Activated T-helper 2 cell treated with anti-CD3 and anti-CD28 coated beads, Interferon-gamma antibody, Interleukin-2, Interleukin-4, amounts not matched to agents 10 μg/mL and 5 μg/mL and 100 μg/mL, durations not matched to agents 14 hours and 24 hours and 36 hours (primary cell): ENCODE measurements at places on chromosomes 3 and 15.

GRCh38 chr15:32869776-32870175 lies 152.0 kb downstream of the GREM1 start:
- no peak for DNase-seq

GRCh38 chr3:70020906-70021660 lies 21.6 kb downstream of the SAMMSON start:
- no peak for DNase-seq

- no peak for DNase-seq
Observed at GRCh38 chr3:25903371-25904129, 113.7 kb downstream of the OXSM start.

DNA sequence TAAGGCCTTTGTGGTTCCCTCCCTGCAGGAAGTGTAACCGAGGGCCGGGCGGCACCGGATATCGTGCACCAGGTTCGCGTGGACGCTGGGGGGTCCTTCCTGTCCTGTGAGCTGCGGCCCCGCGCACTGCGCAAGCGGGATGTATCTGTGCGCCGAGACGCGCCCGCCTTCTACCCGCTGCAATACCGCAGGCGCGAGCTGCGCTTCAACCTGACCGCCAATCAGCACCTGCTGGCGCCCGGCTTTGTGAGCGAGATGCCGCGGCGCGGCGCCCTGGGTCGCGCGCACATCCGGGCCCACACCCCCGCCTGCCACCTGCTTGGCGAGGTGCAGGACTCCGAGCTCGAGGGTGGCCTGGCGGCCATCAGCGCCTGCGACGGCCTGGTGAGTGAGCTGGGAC lies 35.9 kb downstream of the SAXO2 start:
- DNase-seq: peak; percentile 44

DNA sequence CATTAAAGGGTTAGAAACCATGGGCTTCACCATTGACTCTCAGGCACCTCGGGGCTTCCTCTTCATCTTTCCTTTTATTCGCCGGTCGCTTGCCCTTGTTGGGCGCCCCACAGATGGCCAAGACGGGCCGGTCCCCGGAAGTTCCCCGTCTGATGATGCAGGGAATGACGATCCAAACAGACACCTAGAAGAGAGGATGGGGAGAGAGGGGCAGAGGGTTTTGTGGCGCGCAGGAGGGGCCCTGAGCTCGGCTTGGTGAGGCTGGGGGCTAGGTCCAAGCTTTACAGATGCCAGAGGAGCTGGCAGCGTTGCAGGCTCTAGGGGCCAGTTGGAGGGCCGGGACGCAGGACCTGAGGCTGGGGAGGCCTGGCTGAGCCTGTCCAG lies 532 bp upstream of the ESYT3 start:
- DNase-seq: no peak

DNA sequence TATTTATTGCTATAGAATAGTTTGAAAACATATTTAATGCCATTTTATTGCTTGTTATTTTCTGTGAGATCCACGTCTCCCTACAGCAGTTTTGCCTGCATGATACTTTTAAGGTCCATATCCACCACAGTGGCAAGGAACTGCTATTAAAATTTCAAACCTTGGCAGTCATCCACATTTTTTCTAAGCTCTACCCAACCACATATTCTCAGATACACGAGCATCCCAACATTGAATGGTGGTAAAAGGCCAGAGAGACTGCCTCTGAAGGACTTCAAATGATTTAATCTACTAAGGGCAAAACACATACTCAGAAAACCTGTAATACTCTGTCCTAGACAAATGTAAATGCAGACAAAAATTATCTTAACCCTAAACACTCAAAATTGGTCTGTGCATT lies 173.1 kb downstream of the ERC2 start:
- DNase-seq: no peak

DNA sequence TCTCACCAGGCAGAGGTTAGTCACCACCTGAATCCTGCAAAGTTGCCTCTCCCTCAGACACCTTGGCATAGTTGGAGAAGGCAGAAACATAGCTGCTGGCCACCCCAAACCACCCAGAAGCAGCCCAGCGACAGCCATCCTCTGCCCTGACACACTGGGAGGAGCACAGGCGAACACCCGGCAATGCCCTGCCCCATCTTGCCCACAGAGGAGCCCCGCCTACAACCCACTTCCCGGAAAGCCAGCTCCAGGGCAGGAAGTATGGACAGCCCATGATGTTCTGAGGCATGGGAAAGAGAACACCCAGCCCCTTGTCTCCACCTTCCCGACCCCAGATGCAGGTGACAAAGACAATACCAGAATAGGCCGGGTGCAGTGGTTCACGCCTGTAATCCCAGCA lies 12.6 kb upstream of the SHISA5 start:
- DNase-seq: no peak

GRCh38 chr3:189690237-189690636 lies 59.0 kb downstream of the TP63 start:
- no peak for DNase-seq

GRCh38 chr3:135618123-135618522 lies 347.4 kb upstream of the PPP2R3A start:
- no peak for DNase-seq

GRCh38 chr15:44193651-44194322 lies 1.3 kb downstream of the FRMD5 start:
- no peak for DNase-seq
